ENCODE measurements at places on chromosomes 7 and 10.

DNA sequence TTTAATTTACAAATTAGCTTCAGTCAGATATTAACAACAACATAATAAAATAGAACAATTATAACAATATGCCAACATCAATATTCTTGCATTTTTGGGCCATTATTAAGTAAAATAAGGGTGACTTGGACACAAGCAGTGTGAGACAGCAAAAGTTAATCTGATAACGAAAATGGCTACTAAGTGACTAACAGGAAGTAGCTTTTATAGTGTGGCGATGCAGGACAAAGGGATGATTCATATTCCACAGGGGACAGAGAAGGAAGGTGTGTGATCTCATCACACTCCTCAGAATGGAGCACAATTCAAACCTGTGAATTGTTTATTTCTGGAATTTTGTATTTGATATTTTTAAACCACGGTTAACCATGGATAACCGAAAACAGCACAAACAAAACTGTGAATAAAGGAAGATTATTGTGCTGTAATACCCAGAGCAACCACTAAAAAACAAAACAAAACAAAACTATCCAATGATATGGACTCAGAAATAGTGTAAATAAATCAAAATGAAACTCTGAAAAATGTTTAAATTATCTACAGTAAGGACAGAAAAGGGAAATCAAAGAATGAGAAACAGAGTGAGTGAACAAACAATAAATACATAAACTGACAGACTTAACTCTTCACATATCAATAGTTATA, 66.9 kb upstream of the TFEC start:
- DNase-seq: no peak

DNA sequence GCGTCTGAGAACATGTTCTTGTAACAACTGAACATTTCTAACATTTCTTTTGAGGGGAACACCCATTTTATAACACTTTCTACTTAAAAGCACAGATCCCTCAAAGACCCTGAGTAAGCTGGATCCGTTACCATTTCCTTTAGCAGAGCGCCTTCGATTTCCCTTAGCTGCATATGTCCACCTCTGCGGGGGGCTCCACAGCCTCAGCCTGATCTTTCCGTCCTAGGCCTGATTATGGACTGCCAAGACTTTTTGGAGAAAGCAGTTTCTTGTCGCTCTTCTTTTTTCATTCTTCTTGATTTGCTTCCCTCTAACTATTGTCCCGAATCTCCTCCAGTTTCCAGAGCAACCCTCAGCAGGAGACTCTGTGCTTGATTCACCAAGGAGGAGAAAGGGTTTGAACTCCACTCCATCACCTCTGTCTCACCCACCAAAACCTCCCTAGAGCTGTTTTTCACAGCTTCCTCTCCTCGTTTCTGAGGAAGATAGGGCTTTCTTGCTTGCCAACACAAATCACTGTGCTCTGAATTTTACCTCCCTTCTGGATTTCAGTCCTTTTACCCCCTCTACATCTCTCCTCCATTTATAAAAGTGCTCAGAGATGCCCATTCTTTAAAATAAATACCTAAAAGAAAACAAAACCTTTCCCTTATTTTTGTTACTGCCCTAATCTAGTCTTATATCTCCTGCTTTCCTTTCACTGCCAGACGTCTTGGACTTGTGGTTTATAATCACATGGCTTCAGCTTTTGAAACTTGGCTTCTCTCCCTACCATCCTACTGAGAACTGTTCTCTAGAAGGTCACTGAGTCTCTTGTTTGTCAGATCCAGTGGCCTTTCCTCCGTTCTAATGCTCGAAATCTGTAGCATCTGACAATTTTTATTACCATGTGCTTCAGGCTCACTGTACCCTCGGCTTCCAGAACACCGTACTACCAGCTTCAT, 30.5 kb upstream of the ZRANB1 start:
- no peak for DNase-seq

- no peak for DNase-seq
Observed at GRCh38 chr7:117582219-117582704, 102.4 kb downstream of the CFTR start.

GRCh38 chr10:86017841-86018734, 348.5 kb downstream of the GRID1 start:
- DNase-seq: no peak

DNA sequence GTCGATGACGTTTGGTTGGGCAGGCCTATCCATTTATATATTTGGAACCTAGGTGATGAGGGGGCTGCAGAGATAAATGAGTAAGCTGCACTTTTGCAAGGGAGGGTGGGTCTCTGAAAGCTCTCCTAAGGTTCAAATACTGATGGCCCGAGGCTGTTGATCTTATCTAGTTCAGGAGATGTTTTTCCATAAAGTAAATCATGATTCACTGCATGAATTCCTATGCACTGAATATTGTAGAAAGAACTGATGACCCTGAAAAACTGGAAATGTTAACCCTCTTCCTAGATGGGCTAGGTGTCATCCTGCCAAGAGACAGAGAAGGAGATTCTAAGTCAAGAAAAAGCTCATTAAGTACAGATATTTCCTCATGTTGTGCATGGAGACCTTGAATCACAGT, 459.9 kb downstream of the PLXNA4 start:
- no peak for DNase-seq

- no peak for DNase-seq
Observed at GRCh38 chr7:2608921-2609411, 22.8 kb upstream of the TTYH3 start.

Measured in activated naive CD4-positive, alpha-beta T cell treated with anti-CD3 and anti-CD28 coated beads, Interleukin-2, amount 50 U/mL, for 16 hours (primary cell).